ENCODE measurements at places on chromosomes 11 and 22.

GRCh38 chr11:97687111-97687510 is 1297.3 kb downstream of the JRKL start:
- DNase-seq, result no peak

DNA sequence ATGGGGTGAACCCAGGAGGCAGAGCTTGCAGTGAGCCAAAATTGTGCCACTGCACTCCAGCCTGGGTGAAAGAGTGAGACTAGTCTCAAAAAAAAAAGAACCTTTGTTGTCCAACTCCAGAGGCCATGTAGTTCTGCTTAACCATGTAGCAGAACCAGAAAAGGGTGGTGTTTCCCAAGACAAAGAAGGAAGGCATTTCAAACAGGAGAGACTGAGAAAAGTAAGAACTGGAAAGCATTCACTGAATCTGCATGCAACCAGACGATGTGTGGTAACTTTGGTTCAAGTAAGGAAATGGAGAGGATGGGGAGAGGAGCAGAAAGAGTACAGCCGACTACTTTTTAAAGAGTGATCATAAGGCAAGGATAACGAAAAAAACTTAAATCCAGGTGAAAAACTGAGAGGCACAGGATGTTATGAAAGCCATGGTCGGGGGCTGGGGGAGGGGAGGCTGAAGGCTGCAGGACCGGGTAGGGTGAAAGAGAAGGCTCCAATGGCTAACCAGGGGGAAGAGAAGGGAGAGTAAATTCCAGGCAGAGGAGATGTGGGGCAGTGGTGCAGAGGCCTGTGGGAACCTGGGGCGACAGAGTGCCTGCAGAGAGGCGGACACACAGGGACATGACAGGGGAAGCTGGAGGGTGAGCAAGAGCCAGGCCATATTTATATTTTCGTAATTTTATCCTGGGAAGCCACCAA is 48.8 kb downstream of the MAPK1 start:
- DNase-seq, result no peak

GRCh38 chr11:22984045-22984444 is 123.8 kb upstream of the CCDC179 start:
- no peak for DNase-seq

DNA sequence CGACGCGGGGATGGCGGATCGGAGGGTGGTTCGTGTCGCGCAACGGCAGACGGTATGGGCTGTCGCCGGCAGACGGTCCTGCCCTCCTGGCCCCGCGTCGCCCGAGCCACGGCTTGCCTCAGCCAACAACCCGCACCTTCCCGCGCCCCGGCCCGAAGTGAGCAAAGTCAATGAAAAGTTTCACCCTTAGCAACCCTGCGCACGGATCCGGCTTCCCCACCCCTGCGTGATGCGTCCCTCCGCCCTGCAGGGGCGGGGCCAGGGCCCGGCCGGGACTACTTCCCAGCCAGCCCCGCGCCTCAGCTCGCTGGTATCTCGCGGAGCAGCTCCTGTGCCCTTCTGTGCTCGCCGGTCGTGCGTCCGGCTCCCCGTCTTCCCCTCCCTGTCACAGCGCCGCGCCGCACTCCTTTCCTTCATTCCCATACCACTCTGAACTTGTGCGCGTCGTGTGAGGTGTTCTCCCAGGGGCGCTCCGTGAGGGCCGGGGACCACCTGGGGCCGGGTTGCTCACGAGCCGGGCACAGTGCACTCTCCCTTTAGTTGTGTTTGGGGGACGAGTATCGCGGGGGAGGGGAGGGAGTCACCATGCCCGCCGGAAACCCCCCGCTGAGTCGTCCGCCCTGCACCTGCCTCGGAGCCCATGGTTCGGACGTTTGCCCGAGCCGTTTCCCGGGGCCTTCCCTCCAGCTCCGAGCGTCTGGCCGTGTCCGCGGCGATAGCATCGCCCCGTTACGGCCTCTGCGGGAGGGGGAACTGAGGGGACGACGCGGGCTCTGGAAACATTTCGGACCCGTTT is at the start of gene TOB2:
TOB2 (minus strand) TSS at position 163 of the 796 bp plus-strand sequence. CDS start 9,456 bp downstream, outside the sequence.
- DNase-seq, result peak; percentile 97

DNA sequence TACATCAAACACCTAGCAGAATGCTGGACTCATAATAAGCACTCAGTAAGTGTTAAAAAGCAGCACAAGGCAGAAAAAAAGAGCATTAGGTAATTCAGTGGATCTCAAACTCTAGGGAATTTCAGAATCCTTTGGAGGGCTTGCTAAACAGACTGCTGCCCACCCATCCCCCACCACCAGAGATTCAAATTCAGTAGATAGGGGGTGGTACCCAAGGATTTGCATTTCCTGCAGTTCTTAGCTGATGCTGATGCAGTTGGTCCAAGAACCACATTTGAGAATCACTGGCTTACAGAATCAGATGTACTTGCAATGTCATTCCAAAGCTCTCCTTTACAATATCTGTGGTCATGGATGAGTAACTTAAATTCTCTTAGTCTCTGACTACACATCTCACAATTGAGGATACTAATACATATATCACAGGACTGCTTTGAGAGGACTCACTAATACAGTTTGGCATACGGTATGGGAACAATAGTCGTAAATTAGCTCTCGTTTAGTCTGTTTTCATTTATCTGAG is 664.5 kb downstream of the KCNA4 start:
- DNase-seq, result no peak

GRCh38 chr22:21694795-21695429 is 29.1 kb downstream of the PPIL2 start:
- no peak for DNase-seq

DNA sequence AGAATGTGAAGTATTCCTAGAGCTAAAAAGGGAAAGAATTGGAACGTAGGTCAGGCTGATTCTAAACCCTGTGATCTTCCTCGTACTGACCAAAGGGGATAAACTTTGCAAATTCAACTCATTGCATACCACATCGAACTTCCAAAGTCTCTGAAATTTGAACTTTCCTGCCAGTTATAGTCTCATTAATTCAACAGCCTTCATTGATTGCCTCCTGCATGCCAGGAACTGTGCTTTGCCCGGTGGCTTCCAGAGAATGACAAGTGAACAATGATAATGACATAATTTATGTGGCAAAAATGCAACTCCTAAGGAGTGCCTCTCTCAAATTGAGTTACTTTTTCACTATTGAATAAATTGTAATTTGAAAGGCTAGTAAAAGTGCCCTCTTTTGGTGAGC is 107.7 kb upstream of the LDLRAD3 start:
- DNase-seq, result no peak

DNA sequence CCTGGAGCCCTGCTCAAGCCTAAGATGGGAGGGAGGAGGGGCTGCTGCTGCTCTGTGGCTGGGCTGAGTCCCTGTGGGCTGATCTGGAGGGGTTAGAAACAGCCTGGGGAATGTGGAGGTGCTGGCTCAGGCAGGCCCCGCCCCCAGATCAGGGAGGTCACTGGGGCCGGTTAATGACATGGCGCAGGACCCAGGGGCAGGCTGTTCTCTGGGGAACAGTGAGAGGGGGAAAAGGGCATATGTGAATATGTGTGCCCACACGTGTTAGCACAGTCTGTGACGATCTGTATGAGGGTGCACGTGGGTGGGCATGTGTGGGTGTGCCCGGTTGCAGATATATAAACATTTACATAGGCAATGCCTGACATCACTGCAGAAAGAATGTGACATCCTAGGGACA is 143.5 kb downstream of the MIAT start:
- no peak for DNase-seq

DNA sequence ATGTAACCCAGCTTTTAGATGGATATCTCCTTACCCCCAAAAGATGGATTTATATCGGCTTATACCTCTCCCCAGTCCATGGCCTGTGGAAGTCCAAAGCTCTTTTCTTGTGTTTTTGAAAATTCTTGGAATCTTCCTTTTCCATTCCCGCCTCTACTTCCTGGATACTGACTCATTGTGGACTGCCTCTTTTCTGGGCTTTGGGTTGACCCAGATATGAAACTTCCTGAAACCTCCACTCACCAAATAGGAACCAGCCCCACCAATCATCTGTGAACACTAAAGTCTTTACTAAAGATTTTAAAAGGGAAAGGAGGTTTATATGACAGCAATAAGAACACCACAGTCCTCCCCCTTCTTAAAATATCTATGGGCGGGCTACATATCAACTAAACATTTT is 163.4 kb upstream of the SYN3 start:
- no peak for DNase-seq

GRCh38 chr11:64871492-64871891 is 6.9 kb downstream of the EHD1 start:
- DNase-seq, result no peak

GRCh38 chr11:57332694-57333440 is 2.8 kb downstream of the SSRP1 start:
- no peak for DNase-seq

- DNase-seq, result no peak
Observed at GRCh38 chr11:130313383-130314183, 1.1 kb downstream of the ZBTB44 start.

DNA sequence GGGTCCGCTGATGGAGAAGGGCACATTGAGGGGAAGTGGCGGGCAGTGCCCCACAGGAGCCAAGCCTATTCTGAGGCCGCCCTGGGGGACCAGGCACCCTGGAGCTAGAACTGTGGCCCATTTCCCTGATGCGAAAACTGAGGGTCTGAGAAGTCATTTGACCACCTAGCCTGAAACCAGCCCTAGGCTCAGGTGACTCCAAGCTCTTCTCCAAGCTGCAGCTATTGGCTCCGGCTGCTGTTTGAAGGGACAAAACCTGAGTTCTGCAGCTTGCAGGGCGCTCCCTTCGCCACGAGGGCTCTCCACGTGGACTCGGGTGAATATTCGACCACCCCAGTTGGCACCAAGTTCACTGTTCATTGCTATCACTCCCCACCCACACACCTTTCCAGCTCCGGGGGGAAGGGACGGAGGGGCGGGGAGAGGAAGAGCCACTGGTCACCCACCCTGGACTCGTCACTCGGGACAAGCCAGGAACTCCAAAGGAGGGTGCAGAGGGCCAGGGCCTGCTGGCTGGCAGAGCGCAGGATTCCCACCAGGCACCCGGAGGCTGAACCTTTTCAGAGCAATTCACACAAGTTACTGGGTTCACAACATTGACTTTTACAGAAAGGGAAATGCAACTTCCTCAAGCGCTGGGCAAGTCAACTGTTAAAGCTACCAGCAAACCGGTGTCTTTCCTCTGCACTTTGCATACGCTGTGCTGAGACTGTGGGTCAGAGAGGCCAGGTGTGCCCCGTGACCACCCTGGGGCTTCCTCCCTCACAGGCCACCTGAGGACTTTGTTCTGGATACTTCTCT is 1.1 kb upstream of the RAC2 start:
- DNase-seq, result no peak

GRCh38 chr11:57867966-57868365 is 106.4 kb downstream of the CTNND1 start:
- DNase-seq, result no peak

DNA sequence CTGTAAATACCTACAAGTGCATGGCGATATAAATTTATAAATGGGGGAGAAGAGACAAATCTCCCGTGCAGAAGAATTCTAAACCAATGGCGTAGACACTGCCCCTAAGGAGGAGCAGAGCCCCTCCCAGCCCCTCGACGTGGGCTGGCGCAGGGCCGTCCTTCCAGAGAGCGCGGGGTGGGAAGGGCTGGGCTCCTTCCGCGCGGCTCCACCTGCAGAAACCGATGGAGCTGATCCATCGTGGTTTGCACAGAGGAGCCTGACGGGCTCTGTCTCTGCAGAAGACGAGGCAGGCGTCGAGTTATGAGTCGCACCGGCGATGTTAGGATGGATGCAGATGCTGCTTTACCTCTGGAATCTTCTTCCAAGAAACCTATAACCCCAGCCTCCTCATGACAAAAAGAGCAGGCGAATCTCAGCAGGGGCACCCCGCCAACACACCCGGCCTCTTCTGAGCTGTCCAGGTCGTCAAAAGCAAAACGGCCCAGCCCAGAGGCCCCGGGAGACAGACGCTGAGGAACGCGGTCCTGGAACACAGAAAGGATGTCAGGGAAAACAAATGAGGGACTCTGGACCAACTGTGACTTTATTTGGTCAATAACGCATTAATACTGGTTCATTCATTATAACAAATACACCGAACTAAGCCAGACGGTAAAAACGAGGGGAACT is 11.0 kb upstream of the B4GALNT4 start:
- DNase-seq, result no peak

GRCh38 chr11:60734279-60734678 is 9.8 kb downstream of the MS4A18 start:
- no peak for DNase-seq

- DNase-seq, result no peak
Observed at GRCh38 chr22:26897384-26897783, 240.0 kb downstream of the MIAT start.

- no peak for DNase-seq
Observed at GRCh38 chr11:20159466-20160381, 551 bp downstream of the DBX1 start.

- no peak for DNase-seq
Observed at GRCh38 chr11:120547316-120547715, 35.8 kb downstream of the GRIK4 start.

- DNase-seq, result no peak
Observed at GRCh38 chr11:118151431-118151830, 1.2 kb downstream of the SCN4B start.

- no peak for DNase-seq
Observed at GRCh38 chr11:45053736-45054446, 92.5 kb upstream of the PRDM11 start.

- DNase-seq, result no peak
Observed at GRCh38 chr11:83436855-83437254, 150.7 kb upstream of the CCDC90B start.

DNA sequence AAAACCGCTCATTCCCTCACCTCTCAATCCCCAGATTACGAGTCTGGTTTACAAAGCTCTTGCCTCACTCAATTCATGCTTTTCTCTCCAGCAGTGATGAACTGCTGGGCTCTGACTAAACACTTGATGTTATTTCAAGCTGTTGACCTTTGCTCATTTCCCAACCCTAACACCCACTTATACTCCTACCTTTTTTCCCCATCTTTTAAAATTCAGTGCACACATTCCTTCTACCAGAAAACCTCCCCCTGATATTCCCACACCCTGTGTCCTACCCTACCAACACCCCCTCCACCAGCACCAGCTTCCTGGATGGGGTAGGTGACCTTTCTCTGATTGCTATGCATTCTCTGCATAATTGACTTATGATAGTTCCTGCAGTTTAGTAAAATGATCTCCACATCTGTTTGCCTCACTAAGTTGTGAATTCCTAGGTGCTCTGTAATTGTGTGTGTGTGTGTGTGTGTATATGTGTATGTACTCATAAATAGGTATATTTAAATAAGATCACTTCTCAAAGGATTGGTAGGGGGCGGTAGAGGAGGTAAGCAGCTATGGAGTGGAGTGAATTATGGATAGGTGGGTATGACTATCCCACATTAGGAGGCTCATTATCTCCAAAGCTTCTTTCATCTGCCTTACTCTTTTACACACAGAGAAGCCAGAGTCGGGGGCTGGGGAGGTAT is 842 bp downstream of the HEPACAM start:
- no peak for DNase-seq

Data from left ventricle myocardium superior (tissue), 1 donor.